ENCODE measurements at places on chromosomes 1 and 21.

GRCh38 chr21:18772404-18772803 lies 368.8 kb upstream of the TMPRSS15 start:
- no peak for DNase-seq

DNA sequence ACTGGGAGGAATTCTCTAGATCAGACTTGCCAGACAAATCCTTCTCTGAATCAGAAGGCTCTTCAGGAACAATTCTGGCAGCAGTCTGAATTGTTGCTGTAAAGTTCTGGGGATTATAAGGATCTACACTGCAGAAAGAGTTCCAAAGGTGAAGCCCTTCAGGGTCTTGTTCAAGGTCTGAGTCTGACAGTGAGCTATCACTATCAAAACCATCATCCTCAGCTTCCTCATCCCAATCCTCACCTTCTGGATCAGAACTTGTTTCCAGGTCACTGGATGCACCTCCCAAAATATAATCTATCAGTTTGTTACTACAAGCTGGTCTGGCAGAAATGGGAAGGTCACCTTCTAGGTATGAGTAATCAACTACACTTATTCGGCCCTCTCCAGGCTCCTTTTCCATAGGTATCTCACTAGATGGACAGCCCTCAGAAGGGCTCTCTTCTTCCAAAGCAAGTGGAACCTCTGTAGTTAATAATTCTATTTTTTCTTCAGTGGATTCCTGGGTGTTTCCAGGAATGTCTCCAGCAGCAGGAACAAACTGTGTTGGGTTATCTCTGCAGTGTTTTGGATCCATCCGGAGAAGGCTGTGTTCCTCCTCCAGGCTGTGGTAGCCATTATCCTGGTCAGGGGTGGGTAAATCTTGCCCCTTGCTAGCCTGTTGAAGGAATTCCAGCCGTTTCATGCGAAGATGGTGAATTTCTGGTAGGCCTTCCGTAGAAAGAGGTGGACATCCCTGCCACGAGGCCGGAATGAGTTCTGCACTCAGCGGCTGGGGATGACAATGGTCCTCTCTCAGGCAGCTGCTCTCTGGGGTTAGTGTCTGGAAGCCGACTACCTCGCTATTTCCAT lies 1.6 kb downstream of the PPP1R15B start:
- no peak for DNase-seq

DNA sequence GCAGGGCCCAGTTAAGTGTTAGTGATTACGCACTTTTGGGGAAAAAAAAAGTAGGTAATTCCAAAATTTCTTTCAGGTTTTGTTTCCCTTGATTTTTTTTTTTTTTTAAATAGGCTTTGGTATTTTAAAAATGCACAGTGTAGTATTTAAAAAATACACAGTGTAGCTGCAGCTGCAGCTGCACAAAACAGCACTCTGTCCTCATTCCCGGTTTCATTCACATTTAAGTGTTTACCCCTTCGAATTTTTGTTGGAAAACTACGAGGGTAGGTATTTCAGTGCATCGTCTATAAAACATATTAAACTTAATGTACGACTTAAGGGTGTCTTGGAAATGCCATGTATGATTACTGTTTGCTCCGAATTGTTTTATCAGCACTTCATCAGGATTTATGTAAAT lies 3.4 kb downstream of the NEK7 start:
- DNase-seq: no peak

GRCh38 chr1:193634876-193635275 lies 448.5 kb upstream of the B3GALT2 start:
- DNase-seq: no peak

GRCh38 chr1:7992885-7993284 lies 31.4 kb downstream of the PARK7 start:
- no peak for DNase-seq

- no peak for DNase-seq
Measured at GRCh38 chr1:84253891-84254290, 47.6 kb upstream of the SAMD13 start.
